T-helper 22 cell (primary cell): ENCODE measurements at places on chromosomes 5 and 9.

- no peak for DNase-seq
Measured at GRCh38 chr5:1285883-1286291, 9.0 kb downstream of the TERT start.

DNA sequence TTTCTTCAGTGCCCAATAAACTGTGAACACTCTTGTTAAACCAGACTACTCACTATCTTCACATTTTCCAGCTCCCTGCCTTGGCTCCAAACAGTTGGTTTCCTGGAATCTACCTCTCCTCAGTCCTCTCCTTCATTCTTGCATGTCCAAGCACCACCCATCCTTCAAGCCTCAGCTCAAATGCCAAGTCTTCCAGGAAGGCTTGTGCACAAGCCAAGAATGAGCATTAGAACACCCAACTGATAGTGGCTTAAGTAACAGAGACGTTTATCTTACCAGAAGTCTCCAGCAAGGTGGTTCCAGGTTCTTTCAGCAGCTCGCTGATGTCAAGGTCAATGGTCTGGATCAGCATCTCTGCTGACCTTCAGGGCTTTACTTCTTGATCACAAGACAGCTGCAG lies 60.1 kb downstream of the PTPDC1 start:
- DNase-seq: no peak

DNA sequence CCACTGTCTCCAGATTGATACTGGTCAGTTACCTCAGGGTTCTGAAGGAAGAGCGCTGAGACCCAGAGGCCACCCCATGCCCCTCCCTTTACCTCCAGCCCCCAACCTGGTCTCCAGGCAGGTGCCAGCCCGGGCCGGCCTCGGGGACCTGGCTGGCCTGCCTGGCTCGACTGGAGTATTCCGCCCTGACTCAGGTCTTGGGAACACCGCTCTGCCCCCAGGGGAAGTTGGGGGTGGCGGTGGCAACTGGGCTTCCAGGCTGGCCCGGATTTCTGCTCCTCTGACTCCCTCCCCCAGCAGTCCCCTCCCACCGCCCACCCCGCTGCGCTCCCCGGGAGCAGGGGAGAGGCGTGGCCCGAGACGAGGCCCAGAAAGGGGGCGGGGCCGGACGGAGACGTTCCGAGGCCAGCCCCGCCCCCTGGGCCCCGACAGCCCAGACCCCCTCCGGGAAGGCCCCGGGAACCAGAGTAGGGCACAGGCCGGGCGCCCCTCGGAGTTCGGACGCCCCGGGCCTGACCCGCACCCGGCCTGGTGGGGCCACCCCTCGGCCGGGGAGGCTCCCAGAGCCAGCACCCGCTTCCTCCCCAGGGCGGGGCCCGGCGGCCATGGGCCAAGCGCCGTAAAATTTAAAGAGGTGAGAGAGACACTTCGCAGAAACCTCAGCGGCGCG lies 82.5 kb upstream of the ZBTB43 start:
- DNase-seq: peak; percentile 81

DNA sequence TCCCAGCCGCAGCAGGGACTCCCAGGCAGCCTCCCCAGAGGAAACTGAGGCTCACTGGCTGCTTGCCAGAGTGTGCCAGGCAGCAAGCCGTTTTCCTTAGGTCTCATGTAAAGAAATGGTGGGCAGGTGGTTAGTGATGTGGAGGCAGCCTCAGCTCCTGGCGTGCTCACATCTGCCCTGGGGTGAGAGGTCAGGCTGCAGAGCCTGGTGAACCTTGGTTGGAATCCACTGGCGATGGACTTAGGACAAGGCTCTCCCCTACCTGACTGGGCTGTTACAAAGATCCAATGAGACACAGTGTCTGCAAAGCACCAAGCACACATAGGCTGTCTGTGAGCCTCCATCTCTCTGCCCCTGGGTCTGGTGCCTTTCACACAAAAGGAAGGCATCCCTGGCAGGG lies 30.9 kb downstream of the LHX6 start:
- no peak for DNase-seq

DNA sequence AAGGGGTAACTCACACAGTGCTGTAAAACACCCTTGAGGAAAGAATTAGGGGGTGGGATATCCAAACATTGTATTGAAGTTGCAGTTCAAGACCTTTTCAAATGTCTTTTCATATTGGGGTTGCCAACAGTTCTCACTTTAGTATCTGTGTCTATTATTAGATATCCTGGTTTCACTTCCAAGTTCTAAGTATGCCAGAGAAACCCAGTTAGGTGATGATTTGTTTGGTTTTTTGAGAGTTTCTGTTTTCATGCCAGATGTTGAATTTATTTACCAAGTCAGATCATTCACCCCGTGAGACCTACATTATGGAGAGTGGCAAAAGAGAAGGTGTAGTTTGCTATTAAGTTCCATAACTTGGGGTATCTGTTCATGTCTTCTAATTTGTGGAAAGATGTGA lies 64.5 kb downstream of the C9orf152 start:
- DNase-seq: no peak

- no peak for DNase-seq
Measured at GRCh38 chr5:79508354-79508753, 5.6 kb downstream of the HOMER1 start.

GRCh38 chr5:102545175-102545574 lies 46.4 kb upstream of the SLCO6A1 start:
- no peak for DNase-seq

DNA sequence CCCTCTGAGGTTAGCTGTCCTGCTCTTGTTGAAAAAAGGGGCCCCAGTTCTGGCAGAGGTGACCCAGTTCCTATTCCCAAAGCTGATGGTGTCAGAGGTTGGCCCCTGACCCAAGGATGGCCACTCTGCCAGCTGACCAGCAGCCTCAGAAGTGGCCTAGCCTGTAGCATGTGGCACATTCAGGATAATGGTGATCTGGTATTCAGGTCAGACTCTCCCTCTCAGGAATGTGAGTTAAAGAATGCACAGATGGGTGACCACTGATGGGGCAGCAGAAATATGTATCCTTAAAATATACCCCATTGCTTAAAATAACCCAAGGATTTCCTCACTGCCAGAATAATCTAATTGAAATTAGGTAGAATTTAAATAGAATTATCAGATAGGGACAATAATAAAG lies 369.2 kb downstream of the SEMA5A start:
- no peak for DNase-seq

- DNase-seq: no peak
Measured at GRCh38 chr5:107296572-107296971, 374.2 kb downstream of the EFNA5 start.

- DNase-seq: no peak
Measured at GRCh38 chr9:4662989-4663792, 1.1 kb downstream of the PLPP6 start.

GRCh38 chr5:61796773-61797172 lies 464.7 kb downstream of the ZSWIM6 start:
- DNase-seq: no peak

DNA sequence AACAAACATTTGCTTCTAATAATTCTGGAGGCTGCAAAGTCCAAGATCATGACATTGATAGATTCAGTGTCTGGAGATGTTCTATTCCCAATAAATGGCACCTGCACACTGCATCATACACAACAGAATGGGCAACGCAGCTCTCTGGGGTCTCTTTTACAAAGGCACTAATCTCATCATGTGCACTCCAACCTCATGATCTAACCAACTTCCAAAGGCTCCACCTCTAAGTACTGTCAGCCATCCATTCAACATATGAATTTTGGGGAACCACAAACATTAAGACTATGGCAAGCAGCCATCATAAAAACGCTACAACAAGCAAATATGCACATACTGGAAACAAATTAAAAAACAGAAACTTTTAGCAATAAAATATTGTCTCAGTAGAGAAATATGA lies 121.1 kb downstream of the CYLC2 start:
- DNase-seq: no peak

DNA sequence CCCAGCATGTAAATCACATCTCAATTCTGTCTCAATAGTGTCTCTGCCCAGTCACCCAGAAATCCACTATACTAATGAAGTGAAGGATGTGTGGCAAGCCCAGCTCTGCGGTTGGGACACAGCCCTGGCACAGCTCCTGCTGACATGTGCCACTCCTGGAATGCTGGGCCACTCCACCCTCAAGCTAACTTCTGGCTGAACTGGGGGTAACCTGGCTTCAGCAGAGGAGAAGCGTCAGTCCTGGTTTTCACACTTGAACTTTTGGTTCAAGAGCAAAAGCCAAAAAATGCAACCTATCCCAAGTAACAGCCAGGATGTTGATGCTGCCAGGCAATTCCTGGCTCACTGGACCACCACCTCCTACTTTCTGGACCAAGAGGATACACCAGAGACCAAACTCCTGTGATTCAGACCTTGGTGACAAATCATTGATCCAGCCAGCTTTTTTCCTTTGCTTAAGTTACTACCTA lies 86.4 kb downstream of the ARRDC3 start:
- no peak for DNase-seq

- no peak for DNase-seq
Measured at GRCh38 chr9:99907208-99907532, 716 bp downstream of the STX17 start.

- DNase-seq: no peak
Measured at GRCh38 chr5:102902647-102903046, 147.5 kb downstream of the PAM start.

- no peak for DNase-seq
Measured at GRCh38 chr9:78393340-78393739, 96.4 kb downstream of the PSAT1 start.

- DNase-seq: no peak
Measured at GRCh38 chr5:88722546-88723073, 160.4 kb downstream of the MEF2C start.

DNA sequence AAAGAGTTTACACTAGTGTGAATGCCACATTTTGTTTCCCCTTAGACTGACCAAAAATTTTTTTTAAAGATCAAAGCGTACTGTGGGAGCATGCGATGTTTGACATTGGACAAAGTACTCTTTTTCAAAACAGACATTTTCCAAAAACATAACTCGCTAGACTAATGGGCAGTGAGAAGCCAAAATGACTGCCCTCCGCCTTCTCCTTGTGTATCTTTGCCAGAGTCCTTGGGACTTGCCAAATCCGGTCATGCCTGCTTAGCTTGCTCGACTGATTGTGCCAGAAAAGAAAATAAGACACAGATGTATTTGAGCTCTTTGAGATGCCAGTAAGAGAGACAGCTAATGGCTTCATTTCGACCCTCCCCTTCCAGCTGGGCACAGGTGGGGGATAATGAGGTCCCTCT lies 157.5 kb downstream of the MAPKAP1 start:
- no peak for DNase-seq

DNA sequence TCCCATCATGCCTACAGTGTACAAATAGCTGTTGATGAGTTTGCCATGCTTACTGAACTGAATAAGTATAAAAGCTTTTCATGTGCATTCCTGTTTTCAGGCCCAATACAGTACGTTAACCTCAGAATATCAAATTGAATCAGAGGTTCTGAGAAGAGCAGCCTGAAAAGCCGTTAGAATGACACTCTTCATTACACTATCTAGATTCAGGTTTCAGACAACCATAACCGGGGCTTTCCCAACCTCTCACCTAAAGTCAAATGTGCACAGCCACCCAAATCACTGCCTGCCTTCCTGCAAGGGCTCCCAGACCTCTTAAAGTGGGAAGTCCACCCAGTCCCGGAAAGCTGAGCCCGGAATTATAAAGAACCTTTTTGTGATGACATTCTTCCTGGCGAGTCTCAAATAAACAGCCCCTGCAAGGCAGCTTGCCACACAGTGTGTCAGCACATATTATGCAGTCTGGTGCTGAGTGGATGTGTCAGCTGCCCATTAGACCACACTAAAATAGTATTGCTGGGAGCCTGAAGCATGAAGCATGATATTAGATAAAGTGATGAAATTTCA lies 245.8 kb downstream of the TLE4 start:
- DNase-seq: no peak

DNA sequence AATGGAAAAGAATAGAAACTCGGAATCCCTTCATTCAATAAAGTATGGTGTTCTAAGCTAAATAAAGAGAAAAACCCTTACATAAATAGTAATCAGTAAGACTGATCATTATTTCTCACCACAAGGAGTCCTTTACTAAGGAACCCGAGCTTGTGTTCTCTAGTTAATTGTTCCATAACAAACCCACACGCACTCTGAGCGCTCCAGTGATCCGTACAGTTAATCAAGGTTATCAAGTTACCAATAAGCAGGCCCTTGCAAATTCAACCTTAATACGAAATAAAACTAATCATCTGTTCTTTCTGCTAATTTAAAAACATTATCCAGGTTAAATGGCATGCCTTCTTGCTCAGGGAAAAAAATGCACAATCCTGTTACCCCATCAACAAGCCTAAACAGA lies 224.4 kb downstream of the FRMD3 start:
- no peak for DNase-seq

- no peak for DNase-seq
Measured at GRCh38 chr5:60014331-60014730, 120.8 kb upstream of the PDE4D start.

DNA sequence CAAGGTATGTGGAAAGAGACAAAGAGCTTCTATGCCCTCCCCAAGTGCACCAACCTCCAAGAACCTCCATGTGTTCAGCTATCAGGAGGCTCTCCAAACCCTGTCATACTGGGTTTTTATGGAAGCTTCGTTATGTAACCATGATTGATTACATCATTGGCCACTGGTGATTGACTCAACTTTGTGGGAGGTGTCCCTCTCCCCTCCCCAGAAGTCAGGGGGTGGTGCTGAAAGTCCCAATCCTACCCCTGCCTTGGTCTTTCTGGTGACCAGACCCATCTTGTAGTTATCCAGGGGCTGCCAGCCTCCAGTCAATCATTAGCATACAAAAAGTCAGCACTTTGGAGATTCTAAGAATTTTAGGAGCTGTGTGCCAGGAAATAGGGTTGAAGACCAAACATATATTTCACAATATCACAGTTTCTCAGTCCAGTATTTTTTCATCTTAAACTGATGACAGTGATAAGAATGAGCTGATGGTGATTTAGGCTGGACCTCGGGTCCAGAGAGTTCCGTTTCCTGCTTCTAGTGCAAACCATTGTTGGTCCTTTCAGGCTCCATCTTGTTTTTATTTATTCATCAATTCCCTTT lies 27.3 kb upstream of the FANCC start:
- no peak for DNase-seq

GRCh38 chr9:14099737-14100136 lies 214.2 kb downstream of the NFIB start:
- no peak for DNase-seq

GRCh38 chr5:4954048-4954447 lies 186.1 kb upstream of the ADAMTS16 start:
- DNase-seq: no peak

- no peak for DNase-seq
Measured at GRCh38 chr9:102841376-102841775, 153.8 kb upstream of the CYLC2 start.

DNA sequence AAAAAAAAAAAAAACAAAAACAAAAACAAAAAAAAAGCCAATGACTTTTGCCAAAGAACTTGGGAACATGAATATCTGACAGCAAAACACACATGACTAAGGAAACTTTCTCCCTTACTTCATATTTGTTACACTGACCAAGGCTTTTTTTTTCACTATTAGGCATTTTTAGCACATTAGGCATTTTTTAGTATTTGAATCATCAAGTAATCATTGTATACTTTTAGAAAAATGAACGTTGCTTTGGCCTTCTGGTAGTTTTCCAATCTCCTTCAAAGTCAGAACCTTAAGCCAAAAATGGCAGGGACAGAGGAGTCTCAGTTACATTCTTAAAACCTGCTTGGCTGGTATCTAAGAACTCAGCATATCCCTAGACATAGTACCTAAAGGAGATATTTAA lies 19.3 kb downstream of the NREP start:
- DNase-seq: no peak

GRCh38 chr9:129509533-129509928 lies 111.4 kb downstream of the C9orf50 start:
- no peak for DNase-seq
